ENCODE measurements at places on chromosomes 4 and X.

DNA sequence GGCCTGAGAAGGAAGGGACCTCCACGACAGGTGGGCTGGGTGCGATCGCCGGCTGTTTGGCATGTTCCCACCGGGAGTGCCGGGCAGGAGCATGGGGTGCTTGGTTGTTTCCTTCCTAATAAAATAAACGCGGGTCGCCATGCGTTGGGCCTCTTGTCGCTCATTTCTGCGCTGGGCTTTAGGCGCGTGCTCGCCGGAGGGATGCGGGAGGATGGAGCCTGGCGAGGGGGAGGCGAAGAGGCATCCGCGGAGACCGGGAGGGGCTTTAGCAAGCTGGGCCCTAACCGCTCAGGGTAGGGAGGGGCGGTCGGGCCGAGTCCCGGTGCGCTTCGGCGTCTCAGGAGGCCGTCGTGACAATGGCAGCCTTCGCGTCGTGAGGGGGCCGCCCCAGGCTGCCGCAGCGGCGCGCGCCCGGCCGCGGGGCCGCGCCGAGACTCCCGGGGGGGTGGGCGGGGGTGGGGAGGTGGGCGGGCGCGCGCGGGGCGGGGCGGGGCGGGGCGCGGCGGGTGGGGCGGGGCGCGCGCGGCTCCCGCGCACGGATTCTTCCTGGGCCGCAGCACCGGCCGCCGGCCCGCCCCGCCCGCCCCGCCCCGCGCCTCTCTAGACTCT lies 476 bp upstream of the GDI1 start:
- DNase-seq = no peak

GRCh38 chr4:26542991-26543390 lies 40.9 kb upstream of the TBC1D19 start:
- no peak for DNase-seq

DNA sequence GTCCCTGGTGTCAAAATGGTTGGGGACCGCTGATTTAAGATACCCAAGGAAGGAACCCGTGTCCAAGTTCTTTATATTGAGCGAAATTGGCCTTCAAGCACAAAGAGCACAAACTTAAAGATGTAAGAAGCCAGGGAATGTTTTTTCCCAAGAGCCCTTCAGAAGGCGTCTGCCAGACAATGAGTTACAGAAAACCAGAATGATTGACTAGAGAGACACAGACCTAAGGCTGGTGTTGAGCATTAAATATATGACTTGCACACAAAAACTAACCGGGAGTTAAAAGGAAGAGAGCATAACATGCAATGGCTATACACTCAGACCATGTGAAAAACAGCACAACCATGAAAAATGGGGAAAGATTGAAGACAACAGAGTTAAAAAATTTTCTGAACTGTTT lies 157.5 kb upstream of the FAM9B start:
- DNase-seq = no peak

- DNase-seq = no peak
Observed at GRCh38 chrX:119654112-119654531, 38.8 kb downstream of the SEPTIN6 start.

DNA sequence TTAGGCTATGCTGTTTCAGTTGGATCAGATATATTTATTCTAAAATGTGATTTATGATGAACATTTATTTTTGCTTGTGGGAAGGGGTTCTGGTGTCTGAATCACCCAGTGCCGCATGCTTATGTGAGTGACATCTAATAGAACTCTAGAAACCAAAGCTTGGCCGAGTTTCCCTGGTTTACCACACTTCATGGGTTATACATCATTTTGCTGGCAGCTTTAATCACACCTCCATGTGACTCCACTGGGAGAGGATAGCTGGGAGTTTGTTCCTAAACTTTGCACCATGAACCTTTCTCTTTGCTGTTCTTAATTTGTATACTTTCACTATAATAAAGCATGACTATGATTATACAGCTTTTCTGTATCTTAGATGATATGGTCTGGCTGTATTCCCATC lies 382.9 kb downstream of the INPP4B start:
- DNase-seq = peak; percentile 24

GRCh38 chr4:83252782-83253405 lies 31.7 kb downstream of the COQ2 start:
- peak; percentile 25 for DNase-seq

DNA sequence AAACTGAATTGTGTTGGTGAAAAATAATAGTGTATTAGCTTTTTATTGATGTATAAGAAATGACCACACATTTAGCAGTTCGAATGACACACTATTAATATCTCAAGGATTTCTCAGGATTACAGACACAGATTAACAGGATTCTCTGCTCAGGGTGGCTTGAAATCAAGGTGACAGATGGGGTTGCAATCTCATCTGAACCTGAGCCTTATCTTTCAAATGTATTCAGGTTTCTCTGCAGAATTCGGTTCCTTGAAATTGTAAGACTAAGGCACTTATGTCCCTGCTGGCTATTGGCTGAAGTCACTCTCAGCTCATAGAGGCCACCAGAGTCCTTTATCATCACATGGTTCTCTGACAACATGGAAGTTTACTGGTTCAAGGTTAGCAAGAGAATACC lies 1780.1 kb downstream of the ARAP2 start:
- no peak for DNase-seq

- DNase-seq = peak; percentile 51
Observed at GRCh38 chr4:38691251-38692008, 27.4 kb downstream of the KLF3 start.

DNA sequence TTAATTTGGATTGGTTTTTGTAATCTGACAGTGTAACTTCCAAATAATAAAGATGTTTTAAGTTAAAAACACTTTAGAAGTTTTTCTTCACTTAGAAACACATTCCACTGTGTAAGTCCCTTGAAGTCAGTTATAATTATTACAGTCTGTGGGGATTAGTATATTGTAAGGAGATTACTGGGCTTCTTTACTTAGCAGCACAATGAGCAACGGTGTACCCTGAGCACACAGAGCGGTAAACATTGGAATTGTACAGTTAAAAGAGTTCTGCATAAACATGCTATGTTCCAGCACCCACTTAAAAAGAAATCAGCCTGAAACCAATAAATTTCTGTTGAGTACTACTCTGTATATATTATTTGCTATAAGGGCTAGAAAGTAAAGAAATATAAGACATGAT lies 44.3 kb downstream of the CCSER1 start:
- no peak for DNase-seq

DNA sequence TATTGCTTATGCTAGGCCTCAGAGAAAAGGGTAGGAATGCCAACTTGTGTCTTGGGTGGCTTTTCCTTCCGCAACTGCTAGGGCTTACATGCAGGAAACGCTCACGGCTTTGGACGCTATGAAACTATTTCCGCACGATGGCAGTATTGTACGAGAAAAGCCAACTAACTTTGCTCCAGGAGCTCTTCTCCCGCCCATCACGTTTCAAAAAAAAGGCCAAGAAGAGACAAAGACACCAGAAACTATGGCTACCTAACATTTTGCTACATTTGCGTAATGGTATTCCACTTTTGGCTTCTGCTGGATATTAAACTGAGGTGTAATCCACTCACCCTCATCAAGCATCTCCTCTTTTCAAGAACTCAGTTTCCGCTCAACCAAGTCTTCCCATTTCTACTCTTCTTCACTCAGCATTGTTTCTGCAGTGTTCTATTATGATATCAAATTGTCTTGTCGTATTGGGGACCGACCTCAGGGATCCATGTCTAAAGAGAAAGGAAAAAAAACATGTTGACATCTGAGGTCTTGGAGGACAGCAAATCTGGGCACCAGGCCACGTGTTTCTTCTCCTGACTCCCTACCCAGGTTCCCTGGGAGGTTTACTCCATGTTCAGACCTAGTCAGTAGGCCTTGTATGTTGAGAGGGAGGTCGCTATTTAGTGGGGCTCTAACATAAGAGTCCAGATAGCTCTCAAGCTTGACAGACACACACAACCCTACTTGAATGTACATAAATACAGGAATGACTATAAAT lies 239.4 kb upstream of the STK26 start:
- peak; percentile 67 for DNase-seq

DNA sequence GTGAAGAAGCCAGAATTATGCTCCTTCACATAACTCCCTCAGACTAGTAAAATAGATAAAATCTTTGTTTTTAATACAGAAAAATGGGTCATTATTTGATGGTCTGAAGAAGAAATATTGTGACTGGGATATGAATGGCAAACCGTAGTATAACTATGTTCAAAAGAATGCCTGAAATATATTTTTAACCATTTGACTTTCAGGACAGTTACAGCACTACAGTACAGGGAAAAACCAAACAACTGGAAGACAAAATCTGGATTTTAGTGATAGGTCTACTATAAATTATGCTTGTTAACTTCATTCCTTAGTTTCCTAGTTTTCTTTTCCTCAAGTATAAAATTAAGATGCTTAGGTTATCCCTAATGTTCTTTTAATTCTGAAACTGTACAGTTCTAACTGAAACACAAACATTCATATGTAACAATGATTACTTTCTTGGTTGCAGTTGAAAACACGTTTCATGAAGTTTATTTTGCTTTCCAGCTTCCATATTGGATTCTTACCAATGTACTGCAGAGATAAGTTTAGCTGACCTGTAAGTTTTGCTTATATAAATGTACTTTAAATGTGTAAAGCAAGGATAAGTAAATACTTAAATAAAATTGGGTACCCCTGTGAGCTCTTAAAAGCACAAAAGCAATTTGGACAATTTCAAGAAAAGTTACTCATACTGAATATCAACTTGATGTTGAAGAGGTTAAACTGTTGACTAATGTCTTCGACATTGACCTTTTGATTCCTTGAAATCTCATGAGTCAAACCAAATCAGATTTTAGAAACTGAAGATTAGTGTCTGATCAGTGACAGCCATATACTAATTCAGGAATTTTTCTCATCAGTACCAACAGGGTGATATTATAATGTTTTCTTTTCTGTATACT lies 895 bp downstream of the AFP start:
- DNase-seq = no peak

- DNase-seq = no peak
Observed at GRCh38 chr4:84483688-84484087, 15.4 kb downstream of the NKX6-1 start.

Data from stromal cell of bone marrow (primary cell).